ENCODE measurements at places on chromosomes 6 and 20. TPM values are rescaled to one million over a fixed set of nuclear protein-coding genes. Genes with fewer than 3 reads are reported as not detected.

Gene BAK1
- 13.4 TPM for polyA plus RNA-seq

Gene SPO11
- not detected for polyA plus RNA-seq

Gene UST
- 8.4 TPM for polyA plus RNA-seq

Gene CTAGE9
- not detected for polyA plus RNA-seq

Gene CAGE1
- not detected for polyA plus RNA-seq

DNA sequence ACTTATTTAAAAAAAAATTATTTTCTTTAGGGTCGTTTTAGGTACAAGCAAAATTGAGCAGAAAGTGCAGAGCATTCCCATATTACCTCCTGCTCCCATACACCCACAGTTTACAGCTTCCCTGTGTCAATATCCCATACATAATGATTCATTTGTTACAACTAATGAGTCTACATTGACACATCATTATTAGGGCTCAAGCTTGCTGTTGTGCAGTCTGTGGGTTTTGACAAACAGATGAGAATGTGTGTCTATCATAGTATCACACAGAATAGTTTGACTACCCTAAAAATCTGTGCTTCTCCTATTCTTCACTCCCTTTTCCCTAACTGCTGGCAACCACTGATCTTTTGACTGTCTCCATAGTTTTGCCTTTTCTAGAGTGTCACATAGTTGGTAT, 9.4 kb downstream of the PSMF1 start:
- no peak for DNase-seq
